ENCODE measurements at places on chromosomes 1 and 21.

GRCh38 chr21:14210738-14211137, at the start of gene LIPI:
Gene LIPI (minus strand): TSS chr21:14210955. CDS start chr21:14210845, 110 bp downstream.
- no peak for DNase-seq

- DNase-seq: no peak
These were observed 96.7 kb upstream of the TRABD2B start for GRCh38 chr1:48093696-48094528.

- no peak for DNase-seq
These were observed 1745.3 kb downstream of the MRPL39 start for GRCh38 chr21:23861911-23862504.

DNA sequence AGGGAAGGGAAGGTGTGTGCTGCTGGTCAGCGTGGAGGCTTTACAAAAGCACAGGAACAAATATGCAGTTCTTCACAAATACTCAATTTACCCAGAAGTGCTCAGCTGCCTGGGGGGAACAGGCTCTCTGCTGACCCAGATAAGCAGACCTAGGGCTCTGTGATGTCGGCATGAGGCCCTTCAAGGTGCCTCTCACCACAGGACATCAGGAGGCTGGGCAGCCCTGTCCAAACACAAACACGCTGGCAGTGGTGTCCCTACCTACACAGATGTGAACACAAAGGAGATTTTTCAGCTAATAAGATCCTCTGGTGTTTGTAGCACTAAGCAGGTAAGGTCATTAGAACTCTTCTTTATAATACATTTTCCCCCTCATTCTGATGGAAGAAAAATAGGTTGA, 243.0 kb upstream of the PROX1 start:
- no peak for DNase-seq
